ENCODE measurements at places on chromosomes 4 and X.

DNA sequence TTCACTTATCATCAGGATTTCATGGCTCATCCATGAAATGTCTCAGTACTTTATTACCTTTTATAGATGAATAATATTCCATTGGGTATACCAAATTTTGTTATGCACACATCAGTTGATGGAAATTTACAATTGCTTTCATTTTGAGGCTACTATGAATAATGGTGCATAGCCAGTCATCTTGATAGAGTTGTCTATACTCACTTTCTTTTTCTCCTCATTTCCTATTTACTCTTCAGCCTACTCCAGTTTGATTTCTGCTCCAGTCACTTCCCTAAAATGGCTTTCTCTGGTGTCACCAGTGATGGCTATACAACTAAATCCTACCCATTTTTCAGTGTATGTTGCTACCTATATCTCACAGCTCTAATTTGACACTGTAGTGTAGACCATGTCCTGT is 743.5 kb upstream of the MAGEB2 start:
- no peak for DNase-seq

GRCh38 chr4:101345596-101346350 is 1.6 kb downstream of the PPP3CA start:
- DNase-seq: peak; percentile 34

DNA sequence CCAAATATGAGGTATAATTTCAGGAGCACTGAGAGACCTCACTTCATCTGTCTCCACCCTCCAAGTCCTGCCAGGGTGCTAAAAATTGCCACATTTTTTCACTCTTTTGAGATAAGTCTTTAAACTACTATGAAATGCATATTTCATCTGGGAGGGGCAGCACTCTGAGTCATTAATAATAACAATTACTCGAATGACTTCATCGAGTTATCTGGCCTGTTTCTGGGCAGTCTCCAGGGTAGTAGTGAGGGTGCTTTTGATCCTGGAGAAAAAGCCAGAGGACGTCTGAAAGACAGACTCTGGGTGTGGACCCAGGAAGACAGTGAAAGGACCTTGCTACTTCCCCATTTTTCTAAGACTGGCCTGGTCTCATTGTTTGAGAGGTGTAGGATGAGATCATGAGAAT is 42.3 kb upstream of the SRD5A3 start:
- no peak for DNase-seq

DNA sequence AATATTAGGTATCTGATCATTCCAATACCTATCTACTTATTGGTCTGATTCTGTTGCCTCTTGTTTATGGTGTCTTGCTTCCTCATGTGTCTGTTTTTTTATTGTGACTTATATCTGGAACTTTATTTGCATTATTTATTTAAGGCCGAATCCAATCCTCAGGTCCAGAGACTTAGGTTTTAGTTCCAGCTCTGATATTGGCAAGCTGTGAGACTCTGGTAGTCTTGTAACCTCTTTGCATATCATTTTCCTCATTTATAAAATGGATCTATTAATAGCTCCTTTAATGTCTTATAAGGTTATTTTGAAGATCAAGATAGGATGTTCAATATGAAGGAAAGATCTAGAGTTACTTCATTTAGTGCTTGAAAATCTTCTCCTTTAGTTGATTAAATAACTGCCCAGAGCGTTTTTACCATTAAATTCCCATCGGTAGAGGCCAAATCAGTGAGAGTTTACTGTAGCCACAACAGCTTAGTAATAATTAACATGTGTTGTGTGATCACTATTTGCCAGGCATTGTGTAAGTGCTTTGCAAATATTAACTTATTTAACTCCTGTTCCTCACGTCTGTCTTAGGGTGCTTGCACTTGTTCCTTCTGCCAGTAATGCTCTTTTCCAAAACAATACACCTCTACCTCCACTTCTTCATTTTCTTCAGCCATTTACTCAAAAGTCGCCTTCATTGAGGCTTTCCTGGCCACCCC is 82.2 kb downstream of the CC2D2A start:
- DNase-seq: no peak

DNA sequence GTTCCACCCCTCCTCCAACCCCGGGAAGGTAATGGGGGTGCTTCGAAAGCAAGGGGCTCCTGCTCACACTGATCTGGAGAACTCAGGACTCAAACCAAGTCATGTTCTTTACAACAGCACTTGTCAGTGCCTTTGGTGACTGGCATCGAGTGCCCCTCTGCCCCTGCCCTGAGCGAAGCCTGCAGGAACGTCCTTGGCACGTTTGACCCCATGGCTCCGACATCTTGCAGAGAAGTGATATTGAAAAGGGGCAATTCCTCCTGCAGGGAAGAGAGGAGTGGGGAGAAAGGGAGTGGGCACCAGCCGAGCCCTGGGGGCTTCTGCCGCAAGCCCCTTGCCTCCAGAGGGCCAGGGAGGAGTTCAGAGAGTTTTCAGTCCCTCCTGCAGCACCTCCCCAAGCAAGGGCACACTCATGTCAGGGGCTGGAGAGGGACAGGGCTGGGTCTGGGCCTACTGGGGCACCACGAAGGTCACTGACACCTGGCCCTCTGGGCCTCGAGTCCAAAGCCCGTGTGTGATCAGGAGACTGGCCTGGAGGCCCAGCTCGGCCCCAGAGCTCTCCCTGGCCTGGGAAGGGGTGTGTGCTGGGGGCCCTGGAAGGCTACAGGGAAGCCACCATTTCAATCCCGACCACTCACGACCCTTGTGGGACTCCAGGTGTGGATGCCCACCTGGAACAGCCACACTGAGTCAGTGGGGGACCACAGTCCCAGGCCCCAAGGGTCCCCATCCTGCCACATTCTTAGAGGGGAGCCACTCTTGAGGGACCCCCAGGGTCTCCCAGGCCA is 94.9 kb upstream of the NKX1-1 start:
- DNase-seq: no peak

- DNase-seq: no peak
Measured at GRCh38 chr4:106034220-106034619, 138.9 kb downstream of the NPNT start.

- DNase-seq: no peak
Measured at GRCh38 chrX:109619771-109620170, 5.2 kb downstream of the KCNE5 start.

GRCh38 chr4:151908734-151909497 is 148.1 kb upstream of the GATB start:
- DNase-seq: no peak

- DNase-seq: no peak
Measured at GRCh38 chr4:100009490-100009889, 59.4 kb upstream of the H2AZ1 start.

DNA sequence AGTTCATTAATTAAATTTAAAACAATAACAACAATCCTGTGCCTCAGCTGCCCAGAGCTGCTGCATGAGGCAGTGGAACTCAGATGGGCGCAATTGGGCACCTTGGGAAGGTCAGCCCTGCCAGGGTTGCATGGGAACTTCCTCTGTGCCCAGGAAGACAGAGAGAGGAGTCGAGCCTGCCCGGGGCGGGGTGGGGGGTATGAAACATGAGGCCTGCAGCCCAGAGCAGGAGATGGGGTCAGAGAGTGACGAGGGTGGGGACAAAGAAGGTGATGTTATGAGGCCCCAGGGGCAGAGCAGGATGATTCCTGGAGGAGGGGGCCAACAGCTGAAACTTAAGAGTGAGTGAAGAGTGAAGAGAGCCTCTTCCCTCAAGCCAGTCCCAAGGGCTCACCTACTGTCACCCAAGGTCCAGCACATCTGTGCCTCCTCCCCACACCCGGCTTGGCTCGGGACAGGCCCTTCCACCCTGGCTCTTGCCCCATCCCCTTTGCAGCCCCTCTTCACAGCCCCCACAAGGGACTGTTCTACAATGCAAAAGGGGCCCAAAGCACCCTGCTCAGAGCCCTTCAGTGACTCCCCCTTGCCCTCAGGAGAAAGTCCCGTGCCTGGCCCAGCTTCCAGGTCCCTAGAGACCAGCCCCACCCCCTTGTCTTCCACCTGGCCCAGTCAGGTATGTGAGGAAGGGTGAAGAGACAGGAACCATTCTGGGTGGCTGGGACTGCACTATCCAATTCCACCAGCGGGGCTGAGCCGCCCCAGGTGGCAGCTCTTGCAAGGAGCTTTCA is 31.4 kb downstream of the HMX1 start:
- DNase-seq: no peak

GRCh38 chrX:69192603-69193002 is 27.4 kb upstream of the PJA1 start:
- DNase-seq: no peak

- DNase-seq: no peak
Measured at GRCh38 chrX:117680286-117680685, 436.3 kb downstream of the KLHL13 start.

DNA sequence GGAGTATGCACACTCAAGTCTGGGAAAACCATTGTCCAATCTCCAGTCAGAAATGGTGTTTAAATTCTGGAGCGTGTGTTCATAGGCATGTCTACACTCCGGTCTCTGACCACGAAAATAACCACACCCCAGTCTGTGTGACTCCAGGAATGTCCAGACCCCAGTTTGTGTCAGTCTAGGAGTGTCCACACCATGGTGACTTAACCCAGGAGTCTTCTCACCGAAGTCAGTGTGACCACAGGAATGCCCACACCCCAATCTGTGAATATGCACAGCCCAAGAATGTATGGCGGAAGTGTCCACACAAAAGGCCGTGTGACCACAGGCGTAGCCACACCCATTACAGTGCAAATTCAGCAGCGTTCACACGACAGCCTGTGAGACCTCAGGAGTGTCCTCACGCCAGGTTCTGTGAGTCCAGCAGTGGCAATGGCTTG is 11.4 kb downstream of the FTSJ1 start:
- DNase-seq: no peak

- DNase-seq: no peak
Measured at GRCh38 chr4:27068151-27068867, 207.7 kb downstream of the STIM2 start.

DNA sequence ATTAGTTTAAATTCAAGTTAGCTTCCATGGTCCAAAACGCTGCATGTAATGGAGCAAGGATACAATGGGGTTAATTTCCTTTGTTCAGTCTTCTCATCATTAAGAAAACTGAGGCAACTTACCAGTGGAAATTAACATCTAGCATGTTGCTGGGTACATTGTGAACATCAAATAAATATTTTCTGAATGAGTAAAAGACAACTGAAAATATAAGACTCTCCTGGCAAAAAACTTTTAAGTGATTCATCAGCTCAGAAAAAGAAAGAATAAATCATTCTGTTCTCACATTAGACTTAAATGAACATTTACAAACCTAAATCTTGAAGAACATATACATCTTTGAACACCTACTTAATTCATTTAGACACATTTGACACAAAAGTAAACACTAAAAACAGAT is 138.4 kb upstream of the ETNPPL start:
- DNase-seq: no peak

DNA sequence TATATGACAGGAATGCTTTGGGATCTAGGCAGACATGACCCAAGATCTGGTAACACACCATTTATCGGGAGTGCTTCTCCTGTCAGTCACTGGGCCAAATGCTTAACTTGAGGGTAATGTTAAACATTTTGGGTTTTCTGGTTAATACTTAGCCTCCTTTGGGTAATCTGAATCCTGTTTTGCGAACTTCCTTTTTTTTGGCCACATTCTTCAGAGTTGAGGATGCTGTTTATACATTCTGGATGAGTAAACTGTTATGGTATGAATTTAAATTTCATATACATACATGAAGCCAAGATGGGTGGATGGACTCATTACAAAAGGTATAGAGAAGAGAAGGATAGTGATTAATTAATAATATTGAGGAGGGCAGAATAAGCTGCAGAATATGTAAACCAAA is 36.1 kb downstream of the MID1IP1 start:
- DNase-seq: no peak

All from stimulated activated CD8-positive, alpha-beta memory T cell treated with anti-CD3 and anti-CD28 coated beads, Interleukin-7, amount 100 ng/mL, for 1 hour (primary cell).